ENCODE measurements at places on chromosomes 2 and 18.

- no peak for DNase-seq
These were observed 33.4 kb downstream of the MYCN start for GRCh38 chr2:15973481-15974401.

DNA sequence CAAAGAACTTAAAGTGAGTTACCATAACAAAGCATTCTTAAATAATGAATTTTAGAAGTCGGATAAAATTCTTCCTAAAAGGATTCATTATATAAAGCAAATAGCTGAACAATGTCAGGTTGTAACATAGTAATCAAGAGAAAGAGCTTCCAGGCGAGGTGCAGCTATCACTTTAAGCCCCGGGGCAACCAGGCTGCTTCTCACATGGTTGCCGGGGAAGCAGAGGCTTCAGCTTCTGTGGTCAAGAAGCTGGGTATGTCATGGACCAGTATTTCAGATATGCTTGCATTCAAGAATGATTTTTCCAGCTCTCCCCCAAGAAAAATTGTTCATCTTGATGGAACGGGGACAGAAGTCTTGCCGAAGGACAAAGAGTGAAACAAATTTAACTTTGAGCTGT is 23.6 kb upstream of the KYNU start:
- DNase-seq, result no peak

- DNase-seq, result no peak
These were observed 5.8 kb downstream of the ERMN start for GRCh38 chr2:157319795-157320194.

DNA sequence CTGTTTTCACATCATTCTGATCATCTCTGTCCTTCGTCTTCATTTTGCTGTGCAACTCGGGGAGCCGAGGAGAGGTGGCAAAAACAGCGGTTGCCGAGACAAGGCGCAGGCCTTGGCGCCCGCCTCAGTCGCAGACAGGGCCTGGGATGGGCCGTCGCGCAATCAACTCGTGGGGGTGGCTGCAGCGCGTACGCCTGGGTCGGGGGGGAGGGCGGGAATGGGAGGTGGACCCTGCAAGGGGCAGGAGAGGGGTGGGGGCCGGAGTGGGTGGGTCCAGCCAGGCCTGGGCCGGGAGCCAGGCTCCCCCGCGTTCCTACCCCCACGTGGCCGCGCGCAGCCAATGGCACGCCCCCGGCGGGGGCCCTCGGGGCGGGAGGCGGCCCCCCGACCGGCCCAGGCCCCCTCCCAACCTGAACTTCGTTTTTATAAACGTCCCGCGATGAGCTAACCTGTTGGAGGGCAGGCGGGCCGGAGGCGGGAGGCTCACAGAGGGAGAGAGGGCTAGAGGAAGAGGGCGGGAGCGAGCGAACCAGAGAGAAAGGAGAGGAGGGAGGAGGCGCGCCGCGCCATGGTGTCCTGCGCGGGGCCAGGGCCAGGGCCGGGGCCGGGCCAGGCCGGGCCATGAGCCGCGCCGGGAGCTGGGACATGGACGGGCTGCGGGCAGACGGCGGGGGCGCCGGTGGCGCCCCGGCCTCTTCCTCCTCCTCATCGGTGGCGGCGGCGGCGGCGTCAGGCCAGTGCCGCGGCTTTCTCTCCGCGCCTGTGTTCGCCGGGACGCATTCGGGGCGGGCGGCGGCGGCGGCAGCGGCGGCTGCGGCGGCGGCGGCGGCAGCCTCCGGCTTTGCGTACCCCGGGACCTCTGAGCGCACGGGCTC is at the start of gene HOXD13:
Gene HOXD13, plus strand, starts transcription at position 452 of the 875 bp plus-strand sequence. Its CDS starts 170 bp downstream, at position 622.
- peak; percentile 84 for DNase-seq

GRCh38 chr18:10398571-10398970 is 55.9 kb upstream of the APCDD1 start:
- DNase-seq, result no peak

DNA sequence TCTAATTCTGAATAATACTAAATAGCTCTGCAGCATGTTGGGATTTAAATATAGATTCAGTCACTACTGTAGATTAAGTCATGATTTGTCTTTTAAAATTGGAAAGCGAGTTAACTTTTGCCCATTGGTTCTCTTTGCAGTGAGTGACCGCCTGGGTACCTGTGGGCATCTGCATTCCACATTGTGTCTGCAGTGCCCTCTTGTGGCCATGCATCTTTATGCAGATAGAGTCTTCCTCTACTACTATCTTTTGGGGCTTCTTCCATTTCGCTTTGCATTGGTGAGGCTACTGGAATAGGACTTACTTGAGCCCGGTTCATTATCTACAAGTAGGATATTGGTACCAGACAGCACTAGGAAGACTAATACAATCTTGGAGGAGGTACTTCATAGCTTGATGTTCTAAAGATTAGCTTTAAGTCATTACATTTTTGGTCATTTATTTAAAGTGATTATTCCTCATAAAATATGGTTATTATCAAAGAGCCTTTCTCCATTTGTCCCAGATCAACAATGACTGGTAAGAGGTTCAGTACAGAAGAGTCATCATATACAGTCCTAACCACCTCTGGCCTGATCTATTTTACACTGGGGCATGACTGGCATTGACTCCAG is 203.0 kb downstream of the SOCS6 start:
- peak; percentile 71 for DNase-seq

DNA sequence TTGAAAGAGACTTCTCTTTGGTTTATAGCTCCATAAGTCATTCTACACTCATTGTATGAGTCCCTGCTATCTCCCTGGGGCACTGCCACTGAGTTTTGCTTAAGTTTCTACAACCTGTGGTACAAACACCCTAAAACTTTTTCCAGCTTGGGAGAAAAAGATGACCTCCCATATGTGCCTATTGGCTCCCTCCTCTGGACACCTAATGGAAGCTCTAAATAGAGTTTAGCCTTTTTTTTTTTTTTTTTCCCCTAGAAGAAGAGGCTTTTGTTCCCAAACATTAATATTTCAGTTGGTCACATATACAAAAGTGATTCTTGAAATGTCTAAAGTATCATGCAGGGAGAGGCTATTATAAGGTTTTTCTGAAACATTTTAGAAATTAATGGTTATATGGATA is 547.2 kb upstream of the TMEFF2 start:
- DNase-seq, result peak; percentile 11

DNA sequence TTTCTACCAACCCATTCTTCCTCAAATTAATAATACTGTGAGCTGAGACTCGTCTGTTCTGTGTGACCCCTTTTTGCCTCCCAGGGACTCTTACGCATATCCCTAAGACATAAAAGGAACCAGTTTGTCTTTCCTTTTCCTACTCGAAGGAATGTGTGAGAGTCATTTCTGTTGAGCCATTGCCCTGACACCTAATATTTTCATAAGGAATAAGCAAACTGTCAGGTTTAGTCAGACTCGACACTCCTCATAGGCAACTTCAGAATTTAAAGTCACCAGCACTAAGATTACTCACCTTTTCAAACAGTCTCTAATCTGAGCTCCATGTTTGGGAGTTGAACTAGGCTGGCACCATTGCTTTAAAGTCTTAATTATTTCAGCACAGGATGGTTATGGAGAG is 305.5 kb downstream of the IKZF2 start:
- DNase-seq, result no peak

DNA sequence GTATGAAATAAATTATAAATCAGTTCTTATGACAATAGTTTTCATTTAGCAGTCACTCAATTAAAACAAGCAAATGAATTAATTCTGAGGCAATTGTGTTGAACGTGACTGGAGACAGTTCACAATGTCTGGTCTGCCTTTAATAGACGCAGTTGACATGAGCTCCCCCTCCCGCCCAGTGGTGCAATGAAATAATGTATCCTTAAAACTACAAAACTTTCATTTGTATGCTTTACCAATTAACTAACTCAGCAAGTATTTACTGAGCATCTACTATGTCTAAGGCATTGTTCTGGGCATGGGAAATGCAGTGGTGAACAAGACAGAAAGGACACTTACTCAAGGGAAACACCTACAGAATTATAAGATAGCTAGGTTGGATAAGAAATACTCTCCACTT is 3.5 kb upstream of the DSC2 start:
- DNase-seq, result no peak

DNA sequence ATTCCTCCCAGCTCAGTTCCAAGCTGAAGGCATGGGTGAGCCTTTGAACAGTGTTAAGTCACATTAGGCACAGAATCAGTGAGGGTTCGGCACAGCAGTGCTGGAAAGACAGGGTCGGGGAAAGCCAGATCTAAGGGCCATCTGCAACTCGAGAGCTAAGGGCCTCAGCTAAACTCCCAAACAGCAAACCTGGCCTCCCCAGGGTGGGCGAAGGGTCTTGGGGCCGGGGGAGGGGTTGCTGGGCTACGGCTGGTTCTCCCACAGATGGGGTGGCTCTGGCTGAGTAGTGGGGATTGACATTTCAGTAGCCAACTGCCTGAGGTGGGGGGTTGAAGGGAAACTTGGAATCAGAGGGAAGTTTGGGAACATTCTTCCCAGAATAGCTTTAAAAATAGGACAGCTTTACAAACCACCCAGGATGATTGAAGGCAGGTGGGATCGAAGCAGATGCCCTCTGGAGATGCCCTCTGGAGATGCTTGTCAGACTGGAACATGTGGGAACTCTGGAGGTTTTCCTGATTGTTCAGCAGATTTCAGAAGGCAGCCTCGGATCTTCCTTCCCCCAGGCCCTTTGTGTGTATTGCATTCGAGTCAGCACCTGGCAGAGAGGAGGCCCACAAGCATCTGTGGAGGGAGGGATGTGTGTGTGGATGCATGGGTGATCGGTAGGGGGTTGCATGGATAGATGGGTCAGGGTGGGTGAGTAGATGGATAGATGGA is 156.4 kb downstream of the SMAD7 start:
- no peak for DNase-seq

DNA sequence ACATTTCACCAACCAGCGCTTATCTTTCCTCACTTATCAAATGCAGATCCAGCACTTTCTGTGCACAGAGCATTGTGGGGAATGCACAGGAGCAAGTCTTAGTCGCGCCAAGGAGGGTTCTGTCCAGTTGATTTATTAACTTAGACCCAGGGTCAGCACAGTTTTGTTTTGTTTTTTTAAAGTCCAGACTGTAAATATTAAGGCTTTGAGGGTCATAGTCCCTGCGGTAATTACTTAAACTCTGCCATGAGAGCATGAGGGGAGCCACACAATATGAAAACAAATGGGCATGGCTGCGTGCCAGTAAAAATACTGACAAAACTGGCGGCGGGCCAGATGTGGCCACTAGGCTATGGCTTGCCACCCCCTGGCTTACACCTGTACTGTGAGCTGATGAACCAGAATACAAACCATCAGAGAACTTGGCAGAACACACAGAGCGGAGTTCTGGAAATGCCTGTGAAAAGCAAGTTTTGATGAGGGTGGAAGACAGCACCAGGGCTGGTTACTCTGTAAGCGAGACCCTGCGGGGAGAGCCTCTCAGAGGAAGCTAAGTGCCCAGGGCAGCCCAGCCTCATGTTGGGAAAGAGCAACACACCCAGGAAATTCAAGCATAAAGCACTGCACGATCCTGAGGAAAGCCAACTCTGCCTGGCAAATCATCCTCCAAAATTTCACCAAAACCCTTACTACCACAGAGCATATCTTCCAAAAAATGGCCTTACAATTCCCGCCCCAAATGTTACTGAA is 43.6 kb downstream of the L3MBTL4 start:
- no peak for DNase-seq

- no peak for DNase-seq
These were observed 15.2 kb downstream of the POLI start for GRCh38 chr18:54284535-54284934.

GRCh38 chr2:182280118-182280517 is 146.7 kb downstream of the PDE1A start:
- no peak for DNase-seq

DNA sequence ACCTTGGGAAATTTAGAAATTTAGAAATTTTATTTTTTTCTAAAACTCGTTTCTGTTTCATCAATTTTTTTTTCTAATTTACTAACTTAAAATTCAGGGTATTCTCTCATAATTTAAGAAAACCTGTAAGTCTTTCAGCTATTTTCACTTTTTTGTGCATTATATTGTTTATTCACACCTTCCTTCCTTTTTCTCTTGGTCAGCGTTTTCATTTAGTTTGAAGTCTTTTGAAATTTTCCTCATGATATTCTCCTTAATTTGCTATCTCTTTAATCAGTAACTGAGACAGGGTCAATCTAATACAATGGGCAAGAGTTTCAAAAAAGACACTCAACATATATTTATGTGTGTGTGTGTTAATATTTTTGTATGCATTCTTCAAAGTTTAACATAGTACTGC is 50.5 kb upstream of the MSTN start:
- DNase-seq, result no peak

- DNase-seq, result no peak
These were observed 36.4 kb downstream of the STK39 start for GRCh38 chr2:168210895-168211570.

DNA sequence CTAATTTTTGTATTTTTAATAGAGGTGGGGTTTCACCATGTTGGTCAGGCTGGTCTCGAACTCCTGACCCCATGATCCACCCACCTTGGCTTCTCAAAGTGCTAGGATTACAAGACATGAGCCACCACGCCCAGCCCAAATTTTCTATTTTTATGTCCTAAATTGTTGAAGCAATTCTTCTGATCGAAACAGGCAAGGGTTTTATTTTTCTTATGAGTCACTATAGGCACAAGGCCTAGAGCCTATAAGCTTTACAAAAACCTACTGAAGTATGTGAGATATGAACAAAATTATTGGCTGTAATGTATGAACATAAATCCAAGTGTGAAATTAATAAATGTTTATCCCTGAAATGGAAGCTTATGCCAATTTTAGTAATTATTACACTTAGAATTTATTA is 464.2 kb upstream of the NRP2 start:
- no peak for DNase-seq

GRCh38 chr2:161391737-161392506 is 24.2 kb upstream of the TBR1 start:
- DNase-seq, result no peak

DNA sequence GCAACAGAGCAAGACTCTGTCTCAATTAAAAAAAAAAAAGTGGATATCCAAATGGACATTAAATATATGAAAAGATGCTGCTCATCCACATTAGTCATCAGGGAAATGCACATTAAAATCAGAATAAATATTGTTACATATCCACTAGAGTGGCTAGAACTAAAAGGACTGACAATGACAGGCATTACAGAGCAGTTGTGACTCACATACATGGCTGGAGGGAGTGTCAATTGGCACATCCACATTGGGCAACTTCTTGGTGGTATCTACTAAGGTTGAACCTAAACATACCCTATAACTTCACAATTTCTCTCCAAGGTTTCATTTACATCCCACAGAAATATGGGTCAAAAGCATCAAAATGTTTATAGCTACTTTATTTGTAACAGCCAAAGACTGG is 14.0 kb upstream of the DNER start:
- DNase-seq, result no peak

GRCh38 chr2:36680012-36680411 is 16.5 kb upstream of the VIT start:
- DNase-seq, result no peak

DNA sequence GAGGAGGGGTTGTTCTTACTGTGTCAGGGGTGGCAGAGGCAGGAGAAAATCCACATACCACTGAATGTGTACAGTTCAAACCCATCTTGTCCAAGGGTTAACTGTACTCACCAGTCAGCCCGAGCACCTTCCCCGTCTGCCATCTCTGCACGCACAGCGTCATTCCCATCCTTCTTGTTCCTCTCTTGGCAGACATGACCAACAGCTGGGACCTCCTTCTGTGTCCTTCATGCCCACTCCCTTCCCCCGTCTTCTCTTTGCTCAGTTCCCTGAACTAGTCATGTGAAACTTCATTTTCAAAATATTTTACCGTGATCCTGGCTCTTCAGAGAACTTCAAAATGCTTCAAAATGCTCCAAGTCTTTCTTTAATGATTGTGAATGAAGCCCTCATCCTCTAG is 92.0 kb downstream of the FARSB start:
- no peak for DNase-seq

GRCh38 chr18:34847408-34847807 is 137.3 kb downstream of the DTNA start:
- no peak for DNase-seq

Measured in NCI-H526 (cell line).